RWPE1 (cell line): ENCODE measurements at places on chromosomes 16 and 17.
A peak's percentile ranks its signal among the peaks of the same experiment; 100 is the strongest.

DNA sequence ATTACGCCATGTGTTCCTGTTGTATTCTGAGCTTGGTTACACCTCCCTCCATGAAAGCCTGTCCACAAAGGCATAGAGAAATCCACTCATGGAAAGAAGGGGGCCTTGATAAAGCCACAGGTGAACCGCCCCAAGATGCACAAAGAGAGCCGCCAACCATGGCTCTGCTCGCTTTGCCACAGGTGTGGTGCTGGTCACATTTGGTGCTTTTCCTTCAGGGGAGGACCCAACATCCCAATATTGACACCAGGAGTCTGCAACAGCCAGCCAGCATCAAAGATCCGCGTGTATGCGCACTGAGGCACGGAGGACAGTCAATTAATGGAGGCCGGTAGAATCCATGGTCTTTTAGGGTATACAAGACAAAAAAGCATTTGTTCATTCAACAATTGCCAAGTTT, 7.3 kb downstream of the ABCA3 start:
- DNase-seq: no peak

GRCh38 chr17:72839131-72839725, 253.3 kb downstream of the SLC39A11 start:
- DNase-seq: no peak

- no peak for DNase-seq
Observed at GRCh38 chr17:31296142-31296541, 897 bp downstream of the OMG start.

- DNase-seq: no peak
Observed at GRCh38 chr17:14389681-14390080, 88.8 kb downstream of the HS3ST3B1 start.

GRCh38 chr16:2257726-2258125, 6.3 kb upstream of the ECI1 start:
- no peak for DNase-seq

- no peak for DNase-seq
Observed at GRCh38 chr17:63700528-63701455, 867 bp upstream of the LIMD2 start.

DNA sequence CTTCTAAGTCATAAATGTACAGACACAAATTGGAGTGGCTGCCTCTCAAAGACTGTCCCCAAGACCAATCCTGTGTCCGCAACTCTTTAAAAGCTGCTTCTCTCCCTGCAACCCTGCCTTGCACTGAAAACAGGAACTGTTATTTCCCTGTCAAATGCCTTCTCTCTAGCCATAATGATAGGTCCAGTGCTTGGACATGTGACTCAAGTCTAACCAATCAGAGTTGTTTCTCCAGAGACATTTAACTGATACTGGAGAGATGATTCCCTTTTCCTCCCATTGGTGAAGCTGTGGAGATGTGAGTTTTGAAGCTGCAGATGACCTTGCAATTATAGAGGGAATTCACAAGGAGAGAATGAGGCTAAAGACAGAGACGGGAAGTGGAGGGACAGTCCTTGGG, 253.3 kb upstream of the CDH5 start:
- DNase-seq: no peak

DNA sequence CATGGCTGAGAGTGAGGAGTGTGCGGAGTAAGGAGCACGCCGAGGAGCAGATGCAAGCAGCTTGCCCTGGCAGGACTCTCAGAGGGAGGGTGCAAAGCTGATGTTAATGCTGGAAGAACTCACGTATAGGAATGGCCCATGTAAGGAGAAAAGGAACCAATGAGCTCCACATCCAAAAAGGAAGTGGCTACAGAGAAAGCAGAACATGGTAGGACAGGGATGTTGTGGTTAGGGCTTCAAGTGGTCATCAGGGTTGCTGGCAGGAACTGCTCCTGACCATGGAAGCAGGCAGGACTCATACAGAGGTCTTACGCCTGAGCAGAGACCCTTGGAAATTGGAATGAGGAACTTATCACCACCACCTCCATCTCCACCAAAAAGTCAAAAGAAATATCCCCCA, 5.2 kb downstream of the MYO1D start:
- DNase-seq: no peak

GRCh38 chr17:35243561-35244340, 879 bp downstream of the SLFN5 start:
- DNase-seq: peak; percentile 34

- no peak for DNase-seq
Observed at GRCh38 chr16:52742608-52743170, 195.7 kb upstream of the TOX3 start.

GRCh38 chr16:66651474-66651765, 45.1 kb downstream of the CMTM4 start:
- DNase-seq: no peak

GRCh38 chr16:23704772-23705516, 8.1 kb downstream of the ERN2 start:
- DNase-seq: no peak

DNA sequence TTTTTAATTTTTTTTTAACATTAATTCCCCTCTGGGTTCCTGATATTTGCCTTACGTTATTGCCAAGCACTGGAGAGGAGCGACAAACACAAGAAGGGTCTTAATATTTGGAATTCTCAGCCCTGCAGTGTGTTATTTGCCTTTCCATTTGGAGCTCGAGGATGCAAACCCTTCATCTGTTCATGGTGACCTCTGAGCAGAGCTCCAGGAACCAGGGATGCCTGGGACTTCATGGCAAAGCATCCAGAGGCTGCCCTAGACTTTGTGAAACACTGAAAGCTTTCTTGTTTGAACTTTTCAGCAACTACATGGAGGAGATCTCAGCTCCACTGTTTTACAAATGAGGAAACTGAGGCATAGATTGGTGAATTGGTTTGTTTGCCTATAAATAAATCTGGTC, 254.2 kb downstream of the CBLN1 start:
- no peak for DNase-seq

DNA sequence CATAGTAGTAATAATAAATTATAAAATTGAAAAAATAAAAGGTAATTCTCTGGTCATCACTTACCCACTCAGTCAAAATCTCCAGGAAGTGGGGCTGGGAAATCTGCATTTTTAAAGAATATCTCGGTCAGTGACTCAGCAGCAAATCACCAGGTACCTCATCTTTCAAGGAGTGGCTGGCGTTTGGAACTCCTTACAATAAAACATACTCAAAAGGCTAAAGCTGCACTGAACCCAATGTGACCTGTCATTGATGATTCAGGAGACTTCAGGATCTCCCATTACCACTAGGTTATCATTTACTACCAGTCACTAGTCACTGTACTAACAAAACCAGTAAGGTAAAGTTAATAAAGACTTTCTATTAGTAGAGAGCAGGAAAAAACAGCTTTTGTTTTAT, 21.5 kb upstream of the RFFL start:
- DNase-seq: peak; percentile 70
